ENCODE measurements at places on chromosomes 16 and 17.

DNA sequence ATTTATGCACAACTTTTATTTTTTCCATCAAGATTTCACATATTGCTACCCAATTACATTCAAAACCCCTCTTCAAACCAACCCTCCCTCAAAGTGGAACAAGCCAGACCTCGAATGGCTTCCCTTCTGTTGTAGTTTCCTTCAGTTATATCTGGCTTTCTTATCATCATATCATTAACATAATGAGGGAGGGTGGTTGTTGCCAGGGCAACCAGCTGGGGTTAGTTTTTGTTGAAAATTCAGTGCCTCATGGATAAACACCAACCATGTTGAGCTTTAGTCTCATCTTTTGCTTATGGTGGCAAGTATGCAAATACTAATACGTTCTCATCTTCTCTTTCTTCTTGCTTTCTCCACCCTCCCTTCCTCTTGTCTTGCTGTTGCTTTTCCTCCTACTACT lies 359.7 kb downstream of the CDH11 start:
- DNase-seq = no peak

- no peak for DNase-seq
Measured at GRCh38 chr17:81116704-81117103, 48.6 kb upstream of the PVALEF start.

DNA sequence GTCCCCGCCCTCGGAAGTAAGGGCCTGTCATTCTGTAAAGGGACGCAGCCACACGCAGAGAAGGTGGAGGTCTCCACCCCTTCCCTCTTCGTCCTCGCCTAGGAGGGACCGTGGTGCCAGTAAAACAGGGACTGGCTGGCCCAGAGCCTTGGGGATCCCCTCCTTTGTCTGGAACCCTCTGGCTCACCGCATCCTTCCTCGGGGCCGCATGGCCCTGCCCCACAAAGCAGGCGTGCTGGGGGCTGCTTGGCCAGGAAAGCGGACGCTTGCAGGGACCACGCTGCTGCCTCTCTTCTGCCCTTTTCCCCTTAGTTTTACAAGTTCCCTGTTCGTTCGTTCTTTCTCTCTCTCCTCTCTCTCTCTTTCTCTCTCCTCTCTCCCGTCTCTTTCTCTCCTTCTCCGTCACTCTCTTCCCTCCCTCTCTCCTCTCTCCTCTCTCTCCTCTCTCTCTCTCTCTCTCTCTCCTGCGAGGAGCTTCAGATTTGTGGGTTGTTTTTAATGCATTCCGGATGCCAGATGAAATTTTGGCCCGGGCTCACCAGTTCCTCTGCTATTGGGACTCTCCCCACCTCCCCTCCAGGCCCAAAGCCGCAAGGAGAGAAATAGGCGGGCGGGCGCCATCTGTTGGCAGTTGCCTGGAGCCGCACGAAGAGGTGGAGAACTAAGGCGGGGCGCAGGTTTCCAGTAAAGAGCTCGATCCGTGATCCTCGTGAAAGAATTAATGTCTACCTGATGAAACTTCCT lies 35.1 kb upstream of the CDRT4 start:
- DNase-seq = peak; percentile 92

GRCh38 chr17:58313815-58314705 lies 14.5 kb downstream of the TSPOAP1 start:
- no peak for DNase-seq

GRCh38 chr17:17922070-17922614 lies 50.1 kb downstream of the TOM1L2 start:
- no peak for DNase-seq

Measured in EL (cell line).